GM12891 (cell line): ENCODE measurements at places on chromosomes 12 and 14.
A peak's percentile ranks its signal among the peaks of the same experiment; 100 is the strongest.

- DNase-seq: no peak
These were observed 73.0 kb downstream of the ALG10B start for GRCh38 chr12:38389614-38390013.

DNA sequence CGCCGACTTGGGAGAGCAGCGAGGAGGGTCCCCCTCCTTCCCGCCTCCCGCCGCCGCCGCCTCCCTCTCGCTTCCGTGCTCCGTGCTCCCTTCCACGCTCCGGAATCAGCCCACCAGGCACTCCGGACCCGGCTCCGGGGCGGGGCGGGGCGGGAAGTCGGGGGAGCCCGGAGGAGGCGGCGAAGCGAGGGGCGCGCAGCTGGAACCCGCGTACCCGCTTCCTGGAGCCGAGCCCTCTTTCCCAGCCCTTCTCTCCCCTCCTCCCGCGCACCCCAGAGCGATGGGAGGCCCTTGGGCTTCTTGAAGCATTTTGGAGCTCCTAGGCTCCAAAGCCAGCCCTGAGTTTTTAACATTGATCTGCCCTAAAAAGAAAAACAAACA is at the start of gene SYNDIG1L:
Gene SYNDIG1L, minus strand, starts transcription at position 9 of the 381 bp plus-strand sequence. CDS start 16,466 bp downstream, outside the sequence.
- DNase-seq: no peak

DNA sequence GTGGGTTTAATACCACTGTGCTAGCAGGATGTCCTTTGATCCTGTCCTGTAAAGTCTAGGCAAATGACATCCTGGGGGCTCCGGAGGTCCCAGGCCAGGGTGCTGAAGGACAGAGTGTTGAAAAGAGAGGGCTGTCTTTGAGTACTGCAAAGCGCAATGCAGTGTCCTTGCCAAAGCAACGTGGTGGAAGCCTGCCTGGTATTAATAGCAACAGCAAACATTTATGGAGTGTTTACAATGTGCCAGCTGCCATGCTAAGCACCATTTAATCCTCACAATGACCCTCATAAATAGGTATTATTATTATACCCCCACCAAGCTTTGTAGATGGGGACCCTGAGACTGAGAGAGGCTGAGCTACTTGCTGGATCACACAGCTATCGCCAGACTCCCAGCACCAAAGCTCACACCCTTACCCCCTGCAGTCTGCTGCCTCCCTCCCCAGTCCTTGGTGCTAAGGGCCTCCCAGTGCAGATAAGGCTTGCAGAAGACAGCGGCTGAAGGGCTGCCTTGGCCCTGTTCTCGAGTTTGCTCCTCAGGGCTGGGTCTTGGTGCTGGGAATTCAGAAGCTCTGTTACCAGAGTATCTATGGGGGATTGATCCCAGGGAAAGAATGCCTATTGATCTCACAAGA is 427.7 kb downstream of the FUT8 start:
- no peak for DNase-seq

DNA sequence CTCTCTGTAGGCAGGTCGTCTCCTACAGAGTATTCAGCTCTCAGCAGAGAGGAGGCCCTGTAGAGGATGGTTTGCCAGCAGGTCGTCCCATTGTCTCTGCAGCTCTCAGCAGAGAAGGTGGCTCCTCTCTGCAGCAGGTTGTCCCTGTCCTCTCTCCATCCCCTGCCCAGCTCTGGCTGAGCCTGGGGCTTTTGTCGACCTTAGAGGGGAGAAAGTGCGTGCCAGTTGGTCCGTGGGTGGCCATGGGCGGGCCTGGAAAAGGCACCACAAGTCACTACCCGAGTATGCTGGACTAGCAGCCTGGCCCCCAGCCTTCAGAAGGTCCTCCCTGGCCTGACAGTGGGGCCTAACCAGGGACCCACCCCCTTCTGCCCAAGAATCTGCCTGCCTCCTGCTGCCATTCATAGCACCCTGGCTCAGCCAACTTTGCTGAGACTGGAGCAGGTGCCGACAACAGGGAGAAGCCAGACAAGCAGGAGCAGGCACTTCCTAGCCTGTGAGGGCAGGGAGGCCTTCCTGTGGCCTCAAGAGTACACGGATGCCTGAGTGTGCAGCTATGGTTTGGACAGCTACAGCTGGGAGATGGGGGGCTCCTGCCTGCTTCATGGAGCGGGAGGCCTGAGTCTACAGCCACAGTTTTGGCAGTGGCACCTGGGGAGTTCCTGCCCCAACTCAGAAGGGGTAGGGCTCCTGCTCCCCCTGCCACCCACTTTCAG is 59.7 kb upstream of the KCNH3 start:
- DNase-seq: no peak

- DNase-seq: peak; percentile 23
These were observed 1.9 kb downstream of the ATXN2 start for GRCh38 chr12:111596985-111597830.

- no peak for DNase-seq
These were observed 380.1 kb downstream of the ALG10 start for GRCh38 chr12:34402228-34402898.

DNA sequence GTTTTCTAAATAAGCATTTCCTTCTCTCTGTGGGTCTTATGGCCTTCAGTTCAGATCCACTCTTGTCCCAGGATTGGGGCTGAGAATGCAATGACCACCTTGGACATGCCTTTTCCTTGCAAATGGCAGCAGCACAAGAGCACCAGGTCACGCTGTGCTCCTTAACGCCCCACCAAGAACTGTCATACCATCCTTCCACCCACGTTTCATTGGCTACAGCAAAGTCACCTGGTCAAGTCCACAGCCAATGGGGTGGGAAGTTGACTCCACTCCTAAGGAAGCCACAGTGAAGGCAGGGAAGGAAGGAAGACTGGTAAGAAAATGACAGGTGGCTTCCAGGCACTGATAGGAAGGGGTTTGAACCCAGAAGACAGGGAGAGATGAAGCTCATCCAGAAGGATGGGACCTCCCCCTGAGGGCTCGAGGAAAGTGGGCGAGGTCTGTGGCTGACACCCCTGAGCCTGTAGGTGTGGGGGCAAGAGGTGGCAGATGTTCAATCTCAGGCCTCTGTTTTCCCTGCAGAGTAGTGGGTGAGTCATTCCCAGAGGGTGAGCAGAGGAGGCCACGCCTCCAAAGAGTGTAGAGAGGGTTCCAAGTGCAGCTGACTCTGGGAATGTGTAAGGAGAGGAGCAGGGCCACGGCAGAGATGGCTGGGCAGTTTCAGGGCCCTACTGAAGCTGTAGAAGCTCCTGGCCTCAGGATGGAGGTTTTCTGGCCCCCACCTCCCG is 113.5 kb upstream of the VRK1 start:
- no peak for DNase-seq

- DNase-seq: no peak
These were observed 24.3 kb downstream of the MOAP1 start for GRCh38 chr14:93160353-93160801.

DNA sequence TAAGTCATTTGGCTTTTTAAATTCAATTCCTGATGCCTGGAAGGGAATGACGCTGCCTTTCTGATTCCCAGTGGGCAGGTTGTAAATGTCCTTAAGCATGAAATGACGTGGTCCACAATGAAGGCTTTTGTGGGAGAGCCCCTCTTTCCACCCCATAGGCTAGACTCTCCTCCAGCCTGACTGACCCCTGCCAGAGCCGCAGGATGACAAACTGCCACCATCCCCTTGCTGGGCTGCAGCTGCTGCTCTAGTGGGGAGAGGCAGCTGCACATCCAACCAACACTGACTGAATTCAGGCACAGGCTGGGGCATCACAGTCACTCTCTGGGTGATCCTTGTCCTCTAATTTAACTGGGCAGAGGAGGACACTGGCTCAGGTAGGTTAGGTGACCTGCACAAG is 6.3 kb downstream of the TSPAN11 start:
- no peak for DNase-seq

DNA sequence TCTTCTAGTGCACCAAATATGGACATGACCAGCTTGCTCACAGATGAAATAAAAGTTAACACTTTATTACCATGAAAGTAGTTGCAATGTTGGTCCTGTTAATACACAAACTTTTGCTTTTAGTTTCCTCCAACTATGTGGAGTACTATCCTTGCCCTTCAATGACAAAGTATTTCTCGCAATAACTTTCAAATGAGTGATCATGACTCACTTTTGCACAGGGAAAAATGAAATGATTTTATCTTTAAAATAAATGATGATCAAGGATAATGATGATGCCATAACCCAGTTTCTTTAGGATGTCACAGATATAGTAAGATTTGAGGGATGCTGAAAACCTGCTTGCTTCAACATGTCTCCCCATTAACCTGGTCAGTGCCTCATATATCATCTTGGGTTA is 254.0 kb upstream of the KITLG start:
- DNase-seq: no peak

DNA sequence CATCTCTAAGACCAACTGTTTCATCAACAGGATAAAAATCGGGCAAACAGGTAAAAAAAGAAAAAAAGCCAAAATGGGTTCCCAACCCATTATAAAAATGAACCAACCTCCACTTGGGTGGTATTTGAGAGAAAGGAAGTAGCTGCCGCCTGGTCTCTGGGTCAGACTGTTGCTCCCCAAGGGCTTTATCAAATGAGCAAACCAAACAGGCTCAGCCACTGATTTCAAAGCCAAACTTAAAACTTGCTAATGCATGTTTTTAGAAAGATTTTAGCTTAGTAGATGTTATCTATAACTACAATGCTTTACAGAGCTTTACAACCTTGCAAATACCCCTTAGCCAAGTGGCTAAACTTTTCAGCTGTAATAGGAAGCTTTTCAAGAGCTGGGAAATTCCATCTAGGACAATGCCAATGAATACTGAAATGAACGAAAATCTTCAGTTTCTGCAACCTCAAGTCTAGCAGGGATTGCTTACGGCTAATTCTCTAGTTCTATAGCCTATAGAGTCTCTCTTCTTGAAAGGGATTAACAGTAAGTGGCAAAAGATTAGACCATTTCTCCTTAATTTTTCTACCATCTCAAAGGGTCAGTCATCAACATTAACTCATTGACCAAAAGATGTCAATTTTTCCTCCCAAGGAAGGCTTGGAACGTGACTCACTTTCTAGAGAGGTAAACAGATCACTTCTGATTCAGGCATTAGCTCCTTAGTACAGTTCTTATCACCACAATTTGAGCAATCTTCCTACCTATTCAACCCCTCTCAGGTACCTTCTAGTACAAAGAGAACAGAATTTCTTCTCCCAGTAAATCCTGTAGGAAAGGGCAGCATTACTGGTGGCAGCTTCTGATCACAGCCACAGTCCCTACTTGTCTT is 4.2 kb downstream of the PPM1H start:
- no peak for DNase-seq

DNA sequence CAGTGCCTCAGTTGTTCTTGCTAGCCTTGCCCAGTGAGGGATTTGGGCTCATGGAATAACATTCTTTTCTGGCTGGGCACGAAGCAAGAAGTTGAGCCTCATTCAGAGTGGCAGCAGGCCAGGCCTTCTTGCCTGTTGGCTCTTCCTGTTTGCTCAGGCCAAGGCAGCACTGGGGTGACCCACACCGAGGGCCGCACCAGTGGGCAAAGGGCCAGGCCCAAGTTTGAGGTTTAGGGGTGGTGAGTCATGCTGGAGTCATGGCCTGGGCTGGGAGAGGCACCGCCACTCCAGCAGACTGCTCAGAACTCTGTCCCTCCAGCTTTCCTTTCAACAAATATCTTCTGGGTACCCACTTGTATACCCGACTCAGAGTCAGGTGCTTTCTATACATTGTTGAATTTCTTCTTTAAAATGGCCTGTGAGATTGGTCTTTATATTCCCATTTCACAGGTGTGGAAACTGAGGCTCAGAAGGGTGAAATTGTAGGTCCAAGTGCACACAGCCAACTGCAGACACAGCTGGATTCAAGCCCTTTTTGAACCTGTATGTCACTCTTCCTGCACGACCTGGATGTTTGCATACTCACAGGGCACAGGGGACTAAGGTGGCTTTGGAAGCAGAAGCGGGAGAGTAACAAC is 279.4 kb downstream of the FOXN3 start:
- DNase-seq: no peak

- peak; percentile 16 for DNase-seq
These were observed 491 bp downstream of the WDR20 start for GRCh38 chr14:102140027-102140749.

GRCh38 chr12:56206452-56207166 is 15.1 kb downstream of the RNF41 start:
- DNase-seq: no peak

- DNase-seq: peak; percentile 15
These were observed 73.2 kb downstream of the IPO8 start for GRCh38 chr12:30622509-30622908.

DNA sequence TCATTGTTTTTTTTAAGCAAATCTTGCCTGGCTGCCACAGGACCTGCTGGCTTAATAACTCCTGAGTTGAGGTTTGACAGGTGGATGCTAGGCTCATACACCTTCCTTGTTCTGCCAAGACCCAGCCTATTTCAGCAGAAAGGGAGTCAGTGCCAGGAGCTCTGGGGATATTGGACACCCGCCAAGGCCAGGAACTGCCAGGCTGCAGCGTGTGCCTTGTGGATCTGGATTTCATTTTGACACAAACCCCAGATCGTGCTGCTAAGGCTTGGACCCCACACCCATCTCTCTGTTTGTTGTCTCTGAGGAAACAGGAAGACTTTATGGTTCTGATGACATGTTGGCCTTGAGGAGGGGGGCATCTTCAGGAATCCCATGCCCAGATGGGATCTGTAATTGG is 44.4 kb upstream of the PRIMA1 start:
- DNase-seq: no peak

- DNase-seq: no peak
These were observed 59.9 kb downstream of the BMP4 start for GRCh38 chr14:53896726-53897125.

- peak; percentile 56 for DNase-seq
These were observed 15.0 kb upstream of the MDM2 start for GRCh38 chr12:68792952-68793351.

DNA sequence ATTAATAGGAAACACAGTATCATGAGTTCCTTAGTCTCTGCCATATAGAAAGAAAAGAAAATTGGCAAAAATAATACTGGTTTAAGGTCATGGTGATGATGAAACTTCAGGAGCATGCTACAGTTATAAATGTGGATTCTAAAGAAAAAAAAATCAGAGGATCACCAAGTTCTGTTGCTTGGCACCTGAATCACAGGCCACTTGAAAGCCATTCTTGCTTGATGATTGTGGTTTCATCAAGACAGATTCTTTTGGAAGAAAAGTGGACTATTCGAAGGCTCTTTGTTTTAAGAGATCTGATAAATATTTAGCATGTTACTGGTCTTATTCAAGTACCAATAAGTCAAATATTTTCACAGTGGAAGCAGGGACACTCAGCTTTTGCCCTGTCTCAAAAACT is 148.9 kb downstream of the SAMD4A start:
- no peak for DNase-seq

GRCh38 chr14:87632796-87633195 is 360.2 kb downstream of the GALC start:
- DNase-seq: no peak

- no peak for DNase-seq
These were observed 105.2 kb downstream of the BBS10 start for GRCh38 chr12:76242813-76243550.

DNA sequence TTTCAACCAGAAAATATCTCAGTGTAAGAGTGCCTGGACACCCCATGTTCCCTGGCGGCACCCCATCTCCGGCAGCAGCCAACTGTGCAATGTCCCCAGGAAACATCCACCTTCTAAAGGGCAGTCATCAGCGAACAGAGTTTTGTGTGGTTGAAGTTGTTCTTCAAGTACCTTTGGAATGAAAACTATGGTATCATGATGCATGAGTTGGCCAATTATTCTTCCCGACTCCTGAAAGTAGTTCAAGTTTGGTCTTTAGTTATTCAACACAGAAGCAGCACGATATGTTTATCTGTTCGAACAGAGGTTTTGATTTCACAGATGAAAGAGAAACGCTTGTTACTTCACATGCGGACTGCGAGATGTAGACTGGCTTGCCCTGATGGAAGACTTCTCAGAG is 21.1 kb upstream of the TTC7B start:
- DNase-seq: no peak

- no peak for DNase-seq
These were observed 139.0 kb upstream of the LRIG3 start for GRCh38 chr12:59059088-59059935.

GRCh38 chr12:95413576-95413975 is 60.4 kb upstream of the METAP2 start:
- DNase-seq: no peak
